Activated CD8-positive, alpha-beta memory T cell treated with anti-CD3 and anti-CD28 coated beads for 48 hours (primary cell): ENCODE measurements at places on chromosomes 13 and 19.

GRCh38 chr13:97226013-97226412 lies 3.9 kb downstream of the MBNL2 start:
- no peak for DNase-seq

DNA sequence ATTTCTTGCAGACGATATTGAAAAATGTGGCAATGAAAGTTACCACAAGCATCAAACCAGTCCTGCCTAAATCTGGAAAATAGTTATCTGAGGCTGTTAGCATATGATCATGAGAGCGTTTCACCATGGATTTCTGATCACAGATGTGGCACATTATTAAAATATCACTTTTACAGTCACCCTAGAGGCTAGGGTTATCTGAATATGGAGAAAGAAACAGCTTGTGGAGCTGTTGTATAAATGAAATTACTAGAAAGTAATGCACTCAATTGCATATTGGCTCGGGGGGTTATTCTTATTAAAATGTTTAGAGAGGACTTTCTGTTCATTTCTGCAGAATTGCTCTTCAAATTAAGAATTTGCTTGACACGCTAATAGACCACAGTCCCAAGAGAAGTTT lies 35.6 kb downstream of the ALOX5AP start:
- no peak for DNase-seq

DNA sequence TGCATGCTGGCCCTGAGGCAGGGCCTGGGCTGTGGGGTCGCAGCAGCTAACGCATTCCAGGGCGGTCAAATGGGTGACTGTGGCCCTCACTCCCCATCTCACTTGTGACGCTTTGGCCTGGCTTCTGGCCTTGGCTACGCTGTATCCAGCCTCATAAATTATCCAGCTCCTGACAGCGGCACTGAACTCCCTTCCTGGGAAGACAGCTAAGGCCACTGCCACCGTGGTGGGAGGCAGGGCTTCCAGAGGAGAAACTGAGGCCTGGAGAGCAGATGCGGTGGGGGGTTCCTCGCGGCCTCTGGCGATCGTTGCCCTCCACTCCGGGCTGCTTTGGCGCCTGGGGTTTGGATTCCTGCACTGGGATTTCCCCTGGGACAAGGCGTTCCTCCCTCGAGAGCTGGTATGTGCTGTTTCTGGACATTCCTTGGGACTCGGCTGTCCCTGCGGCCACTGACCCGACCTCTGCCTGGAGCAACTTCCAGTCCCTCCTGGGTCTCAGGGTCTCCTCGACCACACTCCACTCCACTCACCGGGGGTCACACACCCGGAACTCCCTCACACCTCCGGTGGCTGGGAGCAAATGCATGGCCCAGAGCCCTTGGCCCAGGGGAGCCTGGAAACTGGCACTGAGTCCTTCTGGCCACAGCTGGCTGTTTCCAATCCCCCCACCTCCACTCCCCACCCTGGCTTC lies 3.4 kb downstream of the TBXA2R start:
- no peak for DNase-seq

GRCh38 chr19:41993612-41994483 lies at the start of gene ATP1A3:
ATP1A3 (minus strand) TSS chr19:41994230; CDS start chr19:41994076, 154 bp downstream.
- DNase-seq = peak; percentile 38

GRCh38 chr19:55391191-55391670 lies 5.5 kb downstream of the RPL28 start:
- DNase-seq = no peak

DNA sequence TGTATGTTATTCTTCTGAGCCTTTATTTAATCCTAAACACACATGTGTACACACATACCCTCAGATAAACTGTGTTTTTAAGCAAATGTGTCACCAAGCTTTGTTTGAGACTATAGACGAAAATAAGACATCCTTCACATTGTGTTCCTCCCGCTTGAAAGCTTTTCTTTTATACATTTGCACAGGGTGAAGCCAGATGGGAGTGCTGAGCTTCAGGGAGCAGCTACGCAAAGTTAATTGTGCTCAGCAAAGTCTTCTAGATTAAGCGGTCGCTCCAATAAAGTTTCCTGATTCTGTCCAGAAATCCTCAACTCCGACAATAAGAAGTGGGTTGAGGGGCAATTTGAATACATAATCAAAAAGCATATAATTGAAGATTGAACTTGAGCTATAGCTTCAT lies 117.2 kb upstream of the ARGLU1 start:
- no peak for DNase-seq

GRCh38 chr19:33722456-33723239 lies 74.0 kb upstream of the KCTD15 start:
- no peak for DNase-seq

DNA sequence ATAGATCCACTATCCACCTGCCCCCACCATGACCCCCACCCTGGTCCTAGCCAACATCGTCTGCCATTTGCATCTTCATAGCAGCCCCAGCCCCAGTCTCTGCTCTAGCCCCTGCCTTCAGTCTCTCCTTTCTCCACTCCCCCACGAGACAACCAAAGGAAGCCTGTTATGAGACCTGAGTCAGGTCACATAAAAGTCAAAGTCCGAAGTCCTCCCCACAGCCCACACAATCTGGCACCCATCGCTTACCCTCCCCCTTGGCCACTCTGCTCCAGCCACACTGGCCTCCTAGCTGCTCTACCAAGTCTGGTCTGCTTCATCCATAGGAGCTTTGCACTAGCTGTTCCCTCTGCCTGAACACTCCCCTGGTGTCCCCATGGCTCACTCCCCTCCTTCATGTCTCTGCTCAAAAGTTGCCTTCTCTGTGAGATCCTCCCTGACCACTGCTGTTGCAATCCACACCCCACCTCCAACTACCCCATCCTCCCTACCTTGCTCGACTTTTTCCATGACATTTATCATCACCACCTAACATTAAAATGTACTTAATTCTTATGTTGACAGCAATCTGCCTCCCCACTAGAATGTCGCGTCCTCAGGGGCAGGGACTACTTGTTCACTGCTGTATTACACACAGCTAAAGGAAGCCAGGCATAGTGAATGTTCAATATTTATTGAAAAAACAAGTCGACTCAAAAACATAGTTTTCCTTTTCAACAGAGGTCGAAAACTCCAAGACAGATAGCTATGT lies 1.2 kb upstream of the PLEKHG2 start:
- DNase-seq = no peak

DNA sequence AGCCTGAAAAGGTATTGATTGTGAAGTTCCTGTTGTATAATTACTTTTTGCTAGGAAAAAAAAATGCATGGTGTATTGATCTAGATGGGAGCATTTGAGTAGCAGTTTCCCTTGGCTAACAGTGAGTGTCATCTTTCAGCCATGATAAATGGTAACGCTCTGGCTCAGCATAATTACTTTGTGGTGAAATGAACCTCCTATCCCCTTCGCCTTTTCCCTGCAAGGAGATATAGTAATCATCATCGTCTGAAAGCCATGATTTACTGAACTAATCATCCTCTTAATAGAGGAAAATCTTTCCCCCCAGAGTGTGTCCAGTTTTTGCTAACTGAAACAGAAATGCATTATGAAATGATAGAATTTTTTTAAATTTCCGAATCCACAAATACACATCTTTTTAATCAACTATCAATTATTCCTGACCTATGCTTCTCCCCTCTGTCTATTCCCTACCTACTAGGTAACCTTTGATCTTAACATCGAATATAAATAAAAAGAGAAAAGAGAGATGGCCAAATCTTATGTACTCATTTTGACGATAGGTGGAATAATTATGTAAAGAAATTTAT lies 88.7 kb downstream of the MAB21L1 start:
- no peak for DNase-seq

- no peak for DNase-seq
These were observed 276.8 kb downstream of the PCDH20 start for GRCh38 chr13:61138857-61139256.

DNA sequence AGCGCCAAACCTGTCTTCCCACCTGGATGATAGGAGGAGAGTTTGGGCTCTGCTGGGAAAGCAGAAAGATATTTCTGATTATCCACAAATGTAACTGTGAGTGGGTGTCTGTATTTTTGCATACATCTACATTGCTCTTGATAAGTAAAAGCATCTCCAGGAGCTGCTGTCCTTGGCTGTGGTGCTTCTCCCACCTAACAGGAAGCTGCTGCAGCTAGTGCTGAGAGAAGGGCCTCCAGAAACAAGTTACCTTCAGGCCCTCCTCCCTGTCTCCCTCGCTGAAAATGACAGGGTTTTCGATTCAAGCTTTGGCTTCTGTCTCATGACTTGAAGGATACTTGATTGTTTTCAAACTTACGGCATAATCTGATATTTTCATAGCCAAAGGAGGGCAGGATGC lies 90.1 kb downstream of the FOXO1 start:
- no peak for DNase-seq

- no peak for DNase-seq
These were observed 64.8 kb downstream of the SOX1 start for GRCh38 chr13:112131713-112132113.

- peak; percentile 40 for DNase-seq
These were observed 666 bp downstream of the BIVM start for GRCh38 chr13:102799426-102800144.

DNA sequence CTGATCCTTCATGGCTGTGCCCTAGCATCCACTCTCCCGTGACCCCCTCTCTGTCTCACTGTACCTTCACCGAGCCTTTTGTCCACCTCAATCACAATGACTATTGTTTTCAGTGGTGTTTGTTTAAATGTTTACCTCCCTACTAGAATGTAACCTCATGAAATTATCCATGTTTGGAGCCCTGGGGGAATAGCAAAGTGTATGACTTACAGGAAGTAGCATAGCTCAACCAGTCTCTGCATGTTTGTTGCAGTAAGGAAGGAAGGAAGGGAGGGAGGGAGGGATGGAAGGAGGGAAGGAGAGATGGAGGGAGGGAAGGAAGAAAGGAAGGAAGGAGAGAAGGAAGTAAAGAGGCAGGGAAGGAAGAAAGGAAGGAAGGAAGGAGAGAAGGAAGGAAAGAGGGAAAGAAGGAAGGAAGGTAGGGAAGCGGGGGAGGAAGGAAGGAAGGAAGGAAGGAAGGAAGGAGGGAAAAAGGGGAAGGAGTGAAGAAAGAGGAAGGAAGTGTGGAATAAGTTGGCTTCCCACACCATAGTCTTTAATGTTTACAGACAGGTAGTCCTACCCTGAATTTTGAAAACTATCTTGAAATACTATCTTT lies 421.4 kb downstream of the COG6 start:
- DNase-seq = no peak

- no peak for DNase-seq
These were observed 7.7 kb downstream of the KASH5 start for GRCh38 chr19:49395581-49396407.
